Endothelial cell (in vitro differentiated cells): ENCODE measurements at places on chromosomes 3 and 15.

- peak; percentile 11 for DNase-seq
These were observed 669.5 kb downstream of the SQOR start for GRCh38 chr15:46304321-46304720.

DNA sequence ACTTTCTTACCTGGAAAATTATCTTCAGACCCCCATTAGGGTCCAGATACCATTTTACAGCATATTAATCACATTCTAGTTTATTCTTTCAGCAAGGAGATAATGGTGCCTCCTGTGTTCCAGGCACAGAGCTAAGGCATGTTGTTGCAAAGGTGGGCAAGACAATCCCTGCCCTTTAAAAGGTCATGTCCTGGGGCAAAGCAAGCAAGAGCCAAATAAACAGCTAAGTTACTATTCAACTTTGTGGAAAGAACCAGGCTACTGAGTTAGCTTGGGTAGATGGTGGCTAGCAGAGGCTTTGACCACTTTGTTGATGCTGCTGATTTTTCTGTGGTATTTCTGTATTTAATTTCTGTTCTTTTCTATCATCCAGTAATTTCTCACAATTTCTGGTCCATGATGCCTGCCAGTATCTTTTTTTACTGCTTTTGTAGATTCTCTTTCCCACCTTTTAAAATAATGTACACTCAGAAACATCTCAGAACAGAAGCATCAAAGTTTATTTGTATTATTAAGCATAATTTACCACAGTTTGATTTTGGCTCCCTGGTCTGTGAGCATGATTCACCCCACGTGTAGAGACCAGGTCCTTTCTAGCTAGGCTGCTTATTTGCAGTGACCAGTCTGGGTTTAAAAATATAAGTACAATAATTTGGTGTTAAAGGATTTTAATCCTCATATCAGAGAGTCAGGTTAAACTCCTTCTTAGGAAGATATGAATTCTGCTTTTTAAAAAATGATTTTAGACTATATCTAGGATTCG is 71.5 kb downstream of the LRRC28 start:
- DNase-seq, result no peak

- peak; percentile 24 for DNase-seq
These were observed 141.4 kb downstream of the RBPMS2 start for GRCh38 chr15:64634027-64634426.

DNA sequence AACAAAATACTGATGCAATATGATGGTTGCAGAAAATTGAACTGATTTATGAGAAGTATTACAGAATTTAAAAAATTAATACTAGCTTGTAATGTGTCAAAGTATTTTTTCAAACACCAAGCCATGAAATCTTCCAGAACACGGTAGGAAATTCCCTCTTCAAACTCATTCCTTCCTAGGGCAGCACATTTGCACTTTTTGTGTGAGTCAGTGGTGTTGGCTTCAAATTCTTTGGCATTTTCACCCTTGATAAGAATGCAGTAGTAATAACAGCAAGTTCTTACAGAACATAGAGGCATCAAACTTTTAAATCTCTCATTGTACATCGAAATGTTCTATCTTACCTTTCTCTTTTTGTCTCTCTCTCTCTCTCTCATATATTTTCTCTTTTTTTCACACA is 191.8 kb downstream of the CGGBP1 start:
- DNase-seq, result no peak

- DNase-seq, result no peak
These were observed 692.9 kb downstream of the ZPLD1 start for GRCh38 chr3:103127737-103128136.
